H4 (cell line): ENCODE measurements at places on chromosomes 16 and 17. TPM values are rescaled to one million over a fixed set of nuclear protein-coding genes. Genes with fewer than 3 reads are reported as not detected.

CHST6 gene
- total RNA-seq, result 0.04 TPM in 2 replicates

GRCh38 chr16:3752984-3753383 lies 35.7 kb upstream of the TRAP1 start:
- no peak for DNase-seq

MT3 gene
- not detected in 2 replicates for total RNA-seq

DNA sequence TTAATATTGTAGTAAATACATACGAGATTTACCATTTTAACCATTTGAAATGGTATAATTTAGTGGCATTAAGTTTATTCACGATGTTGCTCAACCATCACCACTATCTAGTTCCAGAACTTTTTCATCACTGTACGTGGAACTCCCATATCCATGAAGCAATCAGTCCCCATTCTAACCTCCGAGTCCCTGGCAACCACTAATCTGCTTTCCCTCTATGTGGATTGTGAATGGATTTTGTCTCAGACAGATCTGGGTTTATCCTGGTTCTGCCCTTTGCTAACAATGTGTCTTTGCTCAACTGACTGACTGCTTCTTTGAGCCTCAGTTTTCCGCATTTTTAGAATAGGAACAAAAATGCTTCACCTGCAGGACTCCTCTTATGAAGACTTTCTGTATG lies 51.4 kb downstream of the TANGO6 start:
- DNase-seq, result no peak

- DNase-seq, result no peak
Measured at GRCh38 chr17:31697838-31698237, 161.2 kb downstream of the COPRS start.
